GF-D8 (cell line): ENCODE measurements at places on chromosomes 11 and 22.
A peak's percentile ranks its signal among the peaks of the same experiment; 100 is the strongest.

DNA sequence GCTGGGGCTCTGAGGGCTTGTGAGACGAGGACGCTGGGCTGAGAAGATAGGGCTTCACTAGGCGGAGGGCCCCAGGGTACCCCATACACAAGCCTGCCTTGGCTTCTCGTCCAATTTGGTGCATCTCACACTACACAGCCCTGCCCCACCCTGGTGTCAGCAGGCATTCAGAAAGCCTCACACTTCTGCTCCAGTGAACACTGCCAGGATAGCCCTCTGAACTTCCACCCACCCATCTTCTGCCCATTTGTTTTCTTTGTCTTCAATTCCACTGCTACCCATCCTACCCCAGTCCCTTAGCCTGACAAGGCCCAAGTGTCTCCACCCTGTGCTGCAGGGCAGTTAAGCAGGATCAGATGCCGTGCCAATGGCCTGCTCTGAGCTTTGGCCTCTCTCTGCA, 1.9 kb upstream of the BUD13 start:
- DNase-seq, result no peak

DNA sequence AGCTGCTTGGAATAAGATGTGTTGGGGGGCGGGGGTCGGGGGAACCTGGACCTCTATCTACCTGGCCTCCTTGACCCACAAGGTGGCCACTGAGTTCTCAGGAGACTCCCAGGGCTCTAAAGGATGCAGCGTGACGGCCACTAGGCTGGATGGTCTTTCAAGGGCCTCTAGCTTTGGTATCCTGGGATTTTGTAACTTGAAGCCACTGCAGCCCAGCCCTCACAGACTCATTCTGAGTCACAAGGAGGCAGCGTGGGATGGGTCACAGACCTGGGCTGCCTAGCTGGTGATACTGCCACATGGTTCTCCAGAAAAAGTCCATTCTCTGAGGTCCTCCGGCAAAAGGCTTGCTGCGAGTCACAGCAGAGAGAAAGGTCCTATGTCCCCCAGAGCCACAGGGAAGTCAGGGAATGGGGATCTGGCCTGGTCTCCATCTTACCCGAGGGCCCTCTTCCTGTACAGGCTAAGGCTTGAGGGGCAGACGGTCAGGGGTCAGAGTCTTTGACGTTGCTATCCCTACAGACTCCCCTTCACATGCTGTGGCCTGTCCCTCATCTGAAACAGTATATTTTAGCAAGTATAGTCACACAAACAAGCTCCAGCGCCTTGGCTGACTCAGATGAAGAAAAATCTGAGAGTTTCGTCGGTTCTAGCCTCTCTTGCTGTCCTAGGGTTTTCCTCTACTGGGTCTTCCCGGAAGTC, 52.4 kb downstream of the KCNC1 start:
- DNase-seq, result no peak

GRCh38 chr22:44702479-44703198, 635 bp downstream of the PRR5 start:
- no peak for DNase-seq

GRCh38 chr11:117900121-117900648, 23.7 kb upstream of the FXYD6 start:
- no peak for DNase-seq

GRCh38 chr11:31419138-31419537, 49.5 kb downstream of the DNAJC24 start:
- DNase-seq, result no peak

- DNase-seq, result no peak
These were observed 1.7 kb upstream of the KCNA4 start for GRCh38 chr11:30018495-30018894.

- no peak for DNase-seq
These were observed 2.2 kb downstream of the SEC14L2 start for GRCh38 chr22:30398685-30399680.

DNA sequence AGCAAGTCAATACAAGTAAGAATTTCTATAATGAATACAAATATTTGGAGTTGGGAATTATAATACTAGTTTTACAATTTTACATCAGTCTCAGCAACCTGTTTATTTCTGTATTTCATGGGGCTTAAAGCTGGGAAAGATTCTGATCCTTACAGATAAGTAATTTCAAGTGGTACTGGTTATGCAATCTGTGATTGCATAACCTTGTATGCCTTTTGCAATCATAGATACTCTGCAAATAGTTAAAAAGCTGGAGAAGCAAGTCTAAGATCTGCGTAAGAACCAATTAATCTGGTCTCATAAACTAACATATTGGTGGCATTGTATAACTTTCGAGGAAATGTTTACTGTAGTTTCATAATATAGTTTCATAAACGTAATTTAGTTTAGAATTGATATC, 198.3 kb upstream of the PGR start:
- DNase-seq, result no peak

DNA sequence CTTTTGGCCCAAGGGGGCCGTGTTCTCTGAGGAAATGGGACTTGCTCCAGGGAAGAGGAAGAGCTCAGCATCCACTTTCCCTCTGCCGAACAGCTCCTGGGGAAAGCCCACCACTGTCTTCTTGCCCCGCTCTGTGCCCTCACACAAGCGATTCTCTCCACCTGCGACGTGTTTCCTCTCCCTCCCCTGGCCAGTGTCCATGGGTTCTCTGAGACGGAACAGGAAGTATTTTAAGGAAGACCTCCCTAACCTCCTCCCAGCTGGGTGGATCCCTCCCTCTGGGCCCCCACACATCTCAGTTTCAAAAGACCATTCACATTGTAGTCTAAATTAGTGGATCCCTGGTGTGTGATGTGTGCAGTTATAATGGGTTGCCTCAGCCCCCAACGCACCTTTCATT, 1.6 kb downstream of the TP53AIP1 start:
- DNase-seq, result no peak

GRCh38 chr22:43750751-43751150, 61.4 kb downstream of the EFCAB6 start:
- no peak for DNase-seq

GRCh38 chr11:82927264-82927880, 25.8 kb downstream of the DDIAS start:
- DNase-seq, result peak; percentile 16

DNA sequence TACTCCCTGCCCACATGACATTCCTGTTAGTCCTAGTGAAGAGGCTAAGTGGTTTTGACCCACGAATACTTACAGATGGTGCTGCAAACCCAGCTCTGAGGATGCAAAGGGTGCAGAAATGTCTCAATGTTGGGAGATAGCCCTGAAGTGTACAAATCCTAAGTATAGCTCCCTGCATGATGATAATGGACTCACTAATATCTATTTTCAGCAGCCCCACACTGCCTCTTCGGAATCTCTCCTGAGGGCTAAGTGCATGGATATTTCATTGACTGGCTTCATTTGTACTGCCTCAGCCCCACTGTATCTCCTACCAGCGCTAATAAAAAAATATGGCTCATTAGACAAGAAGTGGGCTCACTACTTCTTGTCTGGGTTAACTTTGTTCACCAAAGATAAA, 114.5 kb downstream of the KIRREL3 start:
- no peak for DNase-seq

DNA sequence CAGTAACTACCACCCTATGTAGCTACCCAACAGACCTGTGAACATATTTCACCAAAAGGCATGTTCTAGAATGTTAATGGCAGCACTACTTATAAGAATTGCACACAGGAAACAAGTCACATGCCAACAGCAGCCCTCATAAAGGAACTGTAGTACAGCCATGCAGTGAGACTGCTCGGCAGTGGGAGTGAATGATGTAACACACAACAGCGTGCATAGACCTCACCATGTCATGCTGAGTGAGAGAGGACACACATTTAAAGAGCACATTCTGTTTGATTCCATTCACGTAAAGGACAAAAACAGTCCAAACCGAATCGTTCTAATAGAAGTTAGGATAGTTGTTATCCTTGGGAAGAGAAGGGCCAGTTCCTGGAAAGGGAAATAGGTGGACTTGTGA, 27.2 kb upstream of the KIRREL3 start:
- DNase-seq, result no peak

DNA sequence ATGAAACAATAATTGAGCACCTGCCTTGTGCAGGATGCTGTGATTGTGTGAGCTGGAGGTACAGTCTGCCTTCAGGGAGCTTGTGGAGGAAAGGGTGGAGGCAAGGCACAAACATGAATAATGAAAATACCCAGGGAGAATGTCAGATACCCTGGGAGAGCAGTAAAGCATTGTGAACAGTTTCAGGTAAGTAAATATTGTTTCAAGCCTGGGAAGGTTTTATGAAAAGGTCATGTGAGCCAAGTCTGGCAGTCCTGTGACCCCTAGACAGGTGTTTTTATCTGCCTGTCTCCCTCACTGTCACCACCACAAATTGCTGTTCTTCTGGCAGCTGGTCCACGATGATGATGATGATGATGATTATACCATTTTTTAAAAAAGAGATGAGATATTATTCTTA, 32.0 kb downstream of the SPECC1L start:
- no peak for DNase-seq

GRCh38 chr11:112785719-112786118, 175.5 kb upstream of the NCAM1 start:
- DNase-seq, result no peak

- no peak for DNase-seq
These were observed 261.4 kb upstream of the POU2AF2 start for GRCh38 chr11:110984147-110984546.

DNA sequence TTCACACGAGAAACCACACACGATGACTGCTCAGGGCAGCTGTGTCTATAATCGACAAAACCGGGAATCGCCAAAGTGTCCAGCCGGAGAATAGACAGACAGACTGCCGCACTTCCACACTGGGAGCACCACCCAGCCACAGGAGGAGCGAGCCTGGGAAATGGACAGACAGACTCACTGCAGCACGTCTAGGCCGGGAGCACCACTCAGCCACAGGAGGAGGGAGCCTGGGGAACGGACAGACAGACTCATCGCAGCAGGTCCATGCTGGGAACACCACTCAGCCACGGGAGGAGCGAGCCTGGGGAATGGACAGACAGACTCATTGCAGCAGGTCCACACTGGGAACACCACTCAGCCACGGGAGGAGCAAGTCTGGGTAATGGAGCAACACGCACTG, 137.2 kb downstream of the BRD1 start:
- DNase-seq, result no peak

DNA sequence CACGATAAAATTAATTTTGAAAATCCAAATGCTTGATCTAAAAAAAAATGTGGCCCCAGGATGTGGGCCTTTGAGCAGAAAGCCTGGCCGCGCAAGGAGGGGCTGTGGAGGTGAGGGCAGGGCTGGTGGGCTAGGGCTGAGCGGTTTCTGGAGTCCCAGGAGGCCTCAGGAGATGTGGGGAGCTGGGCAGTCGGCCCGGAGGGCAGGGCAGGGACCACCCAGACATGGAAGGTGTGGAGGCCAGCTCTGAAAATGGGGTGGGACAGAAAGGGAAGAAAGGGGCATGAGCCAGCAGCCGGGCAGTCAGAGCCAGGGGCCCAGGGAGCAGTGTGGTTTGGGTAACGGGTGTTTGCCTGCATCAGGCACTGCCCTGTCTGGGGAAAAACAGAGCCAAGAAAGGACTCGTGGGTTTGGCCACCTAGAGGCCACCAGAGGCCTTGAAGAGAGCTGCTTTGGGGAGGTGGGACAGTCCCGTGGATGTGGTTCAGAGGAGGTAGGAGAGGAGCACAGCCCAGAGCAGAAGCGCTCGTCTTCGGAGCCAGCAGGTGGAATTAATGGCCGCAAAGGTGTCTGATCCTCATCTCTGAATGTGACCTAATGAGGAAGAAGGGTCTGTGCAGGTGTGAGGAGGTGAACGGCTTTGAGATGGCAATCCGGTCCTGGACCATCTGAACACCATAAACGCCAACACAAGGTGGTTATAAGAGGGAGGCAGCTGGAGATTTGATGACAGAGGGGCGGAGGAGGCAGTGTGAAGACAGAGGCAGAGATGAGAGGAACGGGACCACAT, 50.2 kb downstream of the IGF2 start:
- DNase-seq, result no peak

DNA sequence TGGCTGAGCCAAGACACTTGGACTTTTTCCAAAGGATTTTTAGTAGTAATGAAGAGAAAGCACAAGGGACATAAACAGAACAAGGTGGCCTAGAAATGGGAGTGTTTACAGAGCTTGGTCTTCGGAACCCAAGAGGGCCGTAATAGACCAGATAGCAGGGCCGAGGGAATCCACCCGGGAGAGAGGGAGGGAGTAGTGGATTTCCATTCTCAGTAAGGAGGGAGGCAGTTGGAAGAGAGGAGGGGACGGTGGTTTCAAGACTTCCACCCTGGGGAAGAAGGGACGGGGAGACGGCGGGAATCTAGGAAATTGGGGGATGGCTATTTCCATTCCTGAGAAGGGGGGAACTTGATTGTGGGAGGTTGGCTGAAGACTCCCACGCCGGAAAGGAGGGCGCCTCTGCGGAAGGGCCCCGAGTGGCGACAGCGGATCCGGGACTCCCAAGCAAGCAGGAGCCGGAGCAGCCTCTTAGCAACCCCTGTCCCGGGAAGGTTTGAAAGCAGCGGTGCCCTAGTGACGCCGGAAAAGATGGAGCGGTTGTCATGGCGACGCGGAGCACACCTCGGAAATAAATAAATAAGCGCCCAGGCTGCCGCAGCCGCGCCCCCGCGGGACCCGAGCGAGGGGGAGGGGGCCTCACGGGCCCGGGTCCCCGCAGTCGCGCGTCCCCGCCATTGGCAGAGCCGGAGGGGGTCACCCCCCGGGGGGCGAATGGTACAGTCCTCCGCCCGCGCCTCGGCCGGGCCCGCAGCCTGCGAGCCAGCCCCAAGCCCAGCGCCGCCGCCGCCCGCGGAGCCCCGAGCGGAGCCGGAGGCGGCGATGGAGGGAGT, 31.6 kb downstream of the EIF3F start:
- no peak for DNase-seq

DNA sequence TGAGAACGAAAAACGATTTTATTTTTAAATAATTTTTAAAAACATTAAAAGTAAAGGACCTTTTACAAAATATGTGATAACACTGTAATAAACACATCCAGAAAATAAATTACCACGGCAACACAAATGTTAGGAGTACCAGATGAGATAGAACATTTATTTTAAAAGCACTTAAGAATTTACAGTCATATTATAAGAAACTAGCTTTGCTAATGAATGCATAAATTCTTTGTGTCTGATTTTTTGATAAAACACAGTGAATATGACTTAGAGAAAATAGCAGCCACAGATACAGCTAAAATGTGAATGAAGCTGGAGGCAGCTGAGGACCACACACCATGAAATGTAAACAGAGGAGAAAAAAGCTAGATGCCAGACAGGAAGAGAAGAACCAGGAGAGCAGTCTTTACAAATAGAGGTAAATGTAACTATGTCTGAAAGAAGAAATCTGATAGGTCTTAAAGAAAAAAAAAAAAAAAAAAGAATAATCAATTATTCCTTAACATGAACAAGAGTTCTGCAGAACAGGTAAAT, 14.6 kb downstream of the CCDC34 start:
- DNase-seq, result no peak

- no peak for DNase-seq
These were observed 2.6 kb downstream of the CHRM1 start for GRCh38 chr11:62918531-62918930.

DNA sequence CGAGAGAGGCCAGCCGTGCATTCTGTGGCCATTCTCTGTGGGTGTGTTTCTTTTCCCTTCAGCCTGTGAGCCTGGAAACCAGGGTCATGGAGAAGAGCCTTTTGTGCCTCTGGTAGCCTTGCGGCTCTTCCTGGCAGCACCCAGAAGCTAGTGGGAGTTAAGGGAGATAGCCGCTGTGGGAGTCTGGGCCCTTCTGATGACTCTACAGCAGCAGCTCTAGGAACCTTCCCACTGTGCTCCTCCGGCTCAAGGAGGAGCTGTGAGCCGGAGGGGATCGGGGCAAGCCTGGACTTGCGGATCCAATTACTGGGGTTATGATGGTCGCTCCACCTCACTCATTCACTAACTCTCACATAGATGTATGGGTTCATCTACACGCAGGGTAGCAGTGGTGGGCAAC, 10.5 kb downstream of the GTPBP1 start:
- DNase-seq, result no peak

- no peak for DNase-seq
These were observed 56.9 kb upstream of the CSNK2A3 start for GRCh38 chr11:11409901-11410300.
